ENCODE measurements at places on chromosomes 7 and 10.

DNA sequence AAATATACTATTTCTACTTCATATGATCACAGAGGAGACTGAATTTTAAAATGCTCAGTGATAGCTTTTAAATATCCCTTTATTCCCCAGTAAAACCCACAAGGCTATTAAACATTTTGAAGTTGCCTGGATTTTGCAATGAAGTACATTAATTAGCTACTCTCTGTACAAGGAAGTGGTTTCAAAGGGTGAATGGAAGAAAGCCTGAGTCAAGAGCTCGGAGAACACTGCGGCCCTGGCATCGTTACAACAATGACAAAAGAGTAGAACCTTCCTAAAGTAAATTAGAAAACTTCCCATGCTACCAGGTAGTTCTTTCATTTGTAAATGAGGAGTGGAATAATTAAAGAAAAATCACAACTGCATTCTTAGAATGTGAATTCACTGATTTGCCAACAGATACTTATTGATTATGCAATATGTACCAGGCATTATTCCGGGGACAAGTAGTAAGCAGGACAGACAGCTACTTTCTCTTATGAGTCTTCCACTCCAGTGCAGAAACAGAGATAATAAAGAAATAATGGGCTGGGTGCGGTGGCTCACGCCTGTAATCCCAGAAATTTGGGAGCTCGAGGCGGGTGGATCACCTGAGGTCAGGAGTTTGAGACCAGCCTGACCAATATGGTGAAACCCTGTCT, 63.0 kb downstream of the ZNF22 start:
- DNase-seq, result no peak

DNA sequence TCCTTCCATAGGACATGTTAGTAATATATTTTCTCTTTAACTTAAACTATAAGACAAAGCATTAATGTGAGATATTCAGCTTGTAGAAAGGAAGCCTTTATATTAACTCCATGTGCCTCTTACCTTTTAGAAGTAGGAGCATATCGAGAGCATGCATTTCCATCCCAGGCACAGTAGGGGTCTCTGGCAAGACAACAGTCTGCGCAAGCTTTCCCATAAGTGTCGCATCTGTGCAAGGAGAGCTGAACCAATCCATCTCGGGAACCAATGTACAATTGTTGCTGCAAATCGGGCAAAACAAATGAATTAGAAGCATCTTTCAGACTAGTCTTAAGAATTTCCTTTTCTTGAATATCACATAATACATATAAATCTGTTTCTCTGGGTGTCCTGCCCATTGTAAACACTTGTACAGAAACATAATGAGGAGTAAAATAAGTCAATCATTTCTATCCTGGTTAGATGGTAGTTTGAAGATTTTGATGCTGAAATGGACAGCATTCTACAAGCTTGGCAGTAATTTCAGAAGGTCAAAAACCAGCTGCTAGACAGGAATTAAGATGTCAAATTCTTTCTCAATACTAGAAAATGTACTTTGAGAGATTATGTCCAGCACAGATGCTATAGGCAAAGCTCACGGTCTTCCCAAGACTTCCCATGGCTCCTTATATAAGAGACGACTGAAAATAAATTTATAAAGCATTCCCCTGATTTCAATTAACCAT, 171.8 kb downstream of the SEMA3D start:
- no peak for DNase-seq

DNA sequence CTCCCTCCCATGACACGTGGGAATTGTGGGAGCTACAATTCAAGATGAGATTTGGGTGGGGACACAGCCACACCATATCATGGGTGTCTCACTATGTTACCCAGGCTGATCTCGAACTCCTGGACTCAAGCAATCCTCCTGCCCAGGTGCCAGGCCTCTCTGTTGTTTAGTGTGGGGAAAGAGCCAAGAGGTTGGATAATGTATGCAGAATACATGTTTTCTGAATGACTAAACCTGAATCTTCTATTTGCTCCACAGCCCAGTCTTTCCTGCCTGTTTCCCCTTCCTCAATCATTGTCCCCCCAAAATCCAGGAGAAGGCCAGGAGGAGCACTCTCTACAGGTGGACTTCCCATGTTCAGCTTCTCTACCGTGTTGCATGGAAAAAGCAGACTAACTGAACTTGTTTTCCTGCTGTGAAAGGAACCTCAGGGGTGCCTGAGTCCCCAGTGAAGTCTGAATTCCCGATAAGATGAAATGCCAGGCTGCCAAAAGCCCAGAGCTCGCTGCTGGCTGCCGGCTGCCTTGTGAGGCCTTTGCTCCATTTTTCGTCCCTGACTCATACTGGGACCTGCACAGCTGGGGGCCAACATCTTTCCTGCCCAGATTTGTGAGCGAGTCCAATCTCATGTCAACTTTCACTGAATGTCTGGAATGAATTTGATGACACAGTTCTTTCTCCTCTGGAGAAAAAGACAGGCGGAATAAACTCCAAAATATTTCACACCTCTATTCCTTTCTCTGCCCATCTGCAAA, 588.0 kb downstream of the CALN1 start:
- no peak for DNase-seq

- DNase-seq, result no peak
These were observed 41.2 kb upstream of the TNS3 start for GRCh38 chr7:47622946-47623640.

GRCh38 chr7:15199482-15199881, 296.9 kb upstream of the DGKB start:
- no peak for DNase-seq

- no peak for DNase-seq
These were observed 35.3 kb downstream of the CDC14C start for GRCh38 chr7:48959676-48960075.

GRCh38 chr10:11870461-11870780, 47.3 kb downstream of the PROSER2 start:
- DNase-seq, result no peak
